ENCODE measurements at places on chromosomes 6 and 20.
A peak's percentile ranks its signal among the peaks of the same experiment; 100 is the strongest.

DNA sequence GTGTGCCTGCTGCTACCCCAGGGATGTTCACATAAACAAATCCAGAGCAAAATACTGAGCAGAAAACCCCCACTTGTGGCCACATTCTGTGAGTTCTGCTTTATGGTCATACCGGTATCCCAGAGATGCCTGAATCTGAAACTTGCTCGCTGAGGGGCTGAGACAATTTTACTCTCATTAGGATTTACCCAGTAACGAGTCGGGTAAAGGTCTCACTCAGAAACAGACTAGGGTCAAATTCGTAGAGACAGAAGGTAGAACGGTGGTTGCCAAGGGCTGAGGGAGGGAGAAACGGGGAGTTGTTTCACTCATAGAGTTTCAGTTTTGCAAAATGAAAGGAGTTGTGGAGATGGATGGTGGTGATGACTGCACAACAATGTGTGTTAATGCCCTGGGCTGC, 45.4 kb upstream of the NKX2-2 start:
- peaks cover 54% of the 10 kb centered on the region for H3K4me1 ChIP-seq
- no peaks in the 10 kb centered on the region for H3K36me3 ChIP-seq
- DNase-seq = peak; percentile 77
- H3K27ac ChIP-seq = peak overlapping the region; percentile 75
- peaks cover 4% of the 10 kb centered on the region for H3K27me3 ChIP-seq
- peak overlapping the region; percentile 50 for H3K4me3 ChIP-seq

DNA sequence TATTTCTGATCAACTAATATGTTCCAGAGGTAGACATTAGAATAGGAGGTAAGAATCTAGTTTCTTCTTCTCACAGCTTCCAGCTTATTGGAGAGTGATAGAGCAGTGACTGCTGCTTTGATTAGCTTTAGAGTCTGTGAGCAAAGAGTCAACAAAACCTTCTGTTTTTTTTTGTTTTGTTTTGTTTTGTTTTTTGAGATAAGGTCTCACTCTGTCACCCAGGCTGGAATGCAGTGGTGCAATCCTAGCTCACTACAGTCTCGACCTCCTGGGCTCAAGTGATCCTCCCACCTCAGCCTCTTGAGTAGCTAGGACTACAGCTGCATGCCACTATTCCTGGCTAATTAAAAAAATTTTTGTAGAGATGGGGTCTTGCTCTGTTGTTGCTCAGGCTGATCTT, 39.3 kb downstream of the TSBP1 start:
- no peak overlapping the region for H3K4me3 ChIP-seq
- H3K27me3 ChIP-seq = peaks cover 2% of the 10 kb centered on the region
- no peak for DNase-seq
- no peak overlapping the region for H3K27ac ChIP-seq
- H3K4me1 ChIP-seq = no peaks in the 10 kb centered on the region

- no peak overlapping the region for H3K4me3 ChIP-seq
- DNase-seq = no peak
- no peaks in the 10 kb centered on the region for H3K36me3 ChIP-seq
- no peaks in the 10 kb centered on the region for H3K4me1 ChIP-seq
- H3K27ac ChIP-seq = no peak overlapping the region
- H3K27me3 ChIP-seq = peaks cover 6% of the 10 kb centered on the region
These were observed 109.5 kb downstream of the LCA5 start for GRCh38 chr6:79427721-79428120.

DNA sequence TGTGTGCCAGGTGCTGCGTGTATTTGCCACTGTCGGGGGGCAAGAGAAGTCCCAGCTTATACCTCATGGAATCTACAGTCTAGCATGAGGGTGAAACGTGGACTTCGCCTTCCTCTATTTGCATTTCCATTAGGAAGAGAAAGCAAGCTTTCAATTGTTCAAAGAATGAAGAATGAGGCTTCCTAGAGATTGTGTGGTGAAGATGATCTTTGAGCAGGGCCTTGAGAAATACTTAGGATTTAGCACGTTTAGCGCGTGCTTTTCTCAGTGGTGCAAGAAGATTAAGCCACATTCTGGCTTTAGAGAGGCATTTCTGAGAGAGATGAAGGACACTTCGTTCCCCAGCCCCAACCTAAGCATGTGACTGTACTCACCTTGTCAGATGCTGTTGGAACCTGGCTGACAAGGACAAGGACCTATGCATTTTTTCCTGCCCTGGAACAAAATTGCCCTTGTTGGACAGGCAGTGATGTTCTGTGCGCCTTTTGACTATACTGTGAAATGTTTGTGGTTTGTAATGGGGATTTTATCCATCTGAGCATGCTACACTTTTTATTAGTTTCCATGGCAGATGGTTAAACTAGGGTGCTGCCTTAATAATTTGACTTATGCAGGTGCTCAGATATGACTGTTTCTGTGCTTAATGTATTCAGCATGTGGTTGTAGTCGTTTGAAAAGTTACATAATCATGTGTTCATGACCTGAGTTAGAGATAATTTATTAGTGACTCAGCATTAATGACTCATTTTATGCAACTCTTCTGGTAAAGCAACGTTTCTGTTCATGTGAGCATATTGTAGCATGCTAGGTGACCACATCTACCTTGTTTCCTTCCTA, 10.7 kb downstream of the TULP4 start:
- H3K4me1 ChIP-seq = peaks cover 49% of the 10 kb centered on the region
- H3K36me3 ChIP-seq = peaks cover 3% of the 10 kb centered on the region
- no peak for DNase-seq
- no peaks in the 10 kb centered on the region for H3K27me3 ChIP-seq

DNA sequence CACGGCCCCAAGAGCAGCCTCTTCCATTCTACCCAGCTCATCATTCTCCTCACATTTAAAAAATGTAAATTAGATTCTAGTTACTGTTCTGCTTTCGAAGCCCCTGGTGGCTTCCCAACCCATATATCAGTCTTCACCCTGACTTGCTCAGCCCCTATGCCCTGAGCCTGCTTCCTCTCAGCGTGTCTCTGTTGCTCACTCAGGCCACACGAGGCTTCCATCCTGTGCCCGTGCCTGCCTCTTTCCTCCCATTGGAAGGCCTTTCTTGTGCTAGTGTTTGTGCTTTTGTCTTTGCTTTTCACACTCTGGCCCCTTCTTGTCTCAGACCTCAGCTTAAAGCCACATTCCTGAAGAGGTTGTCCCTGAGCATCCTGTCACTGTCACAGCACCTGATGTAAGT, 78.1 kb downstream of the AFDN start:
- no peak overlapping the region for H3K27ac ChIP-seq
- H3K4me3 ChIP-seq = no peak overlapping the region
- no peaks in the 10 kb centered on the region for H3K4me1 ChIP-seq
- H3K27me3 ChIP-seq = no peaks in the 10 kb centered on the region
- H3K36me3 ChIP-seq = peaks cover 3% of the 10 kb centered on the region
- DNase-seq = no peak

GRCh38 chr6:108574457-108575141, 13.9 kb downstream of the FOXO3 start:
- no peak for DNase-seq
- peaks cover 46% of the 10 kb centered on the region for H3K4me1 ChIP-seq
- no peaks in the 10 kb centered on the region for H3K27me3 ChIP-seq
- no peak overlapping the region for H3K4me3 ChIP-seq
- peaks cover 9% of the 10 kb centered on the region for H3K36me3 ChIP-seq
- no peak overlapping the region for H3K27ac ChIP-seq

GRCh38 chr6:70325009-70325408, 22.1 kb upstream of the COL9A1 start:
- no peaks in the 10 kb centered on the region for H3K36me3 ChIP-seq
- no peak for DNase-seq

GRCh38 chr20:62805155-62805710, 598 bp downstream of the OGFR start:
- no peaks in the 10 kb centered on the region for H3K27me3 ChIP-seq
- peak; percentile 51 for DNase-seq
- H3K4me1 ChIP-seq = peaks cover 24% of the 10 kb centered on the region

- H3K27me3 ChIP-seq = no peaks in the 10 kb centered on the region
- peak overlapping the region; percentile 82 for H3K4me3 ChIP-seq
- H3K36me3 ChIP-seq = no peaks in the 10 kb centered on the region
- peak overlapping the region; percentile 98 for H3K27ac ChIP-seq
- no peak for DNase-seq
- H3K4me1 ChIP-seq = peaks cover 34% of the 10 kb centered on the region
These were observed 50.0 kb upstream of the EZR start for GRCh38 chr6:158868890-158869825.

DNA sequence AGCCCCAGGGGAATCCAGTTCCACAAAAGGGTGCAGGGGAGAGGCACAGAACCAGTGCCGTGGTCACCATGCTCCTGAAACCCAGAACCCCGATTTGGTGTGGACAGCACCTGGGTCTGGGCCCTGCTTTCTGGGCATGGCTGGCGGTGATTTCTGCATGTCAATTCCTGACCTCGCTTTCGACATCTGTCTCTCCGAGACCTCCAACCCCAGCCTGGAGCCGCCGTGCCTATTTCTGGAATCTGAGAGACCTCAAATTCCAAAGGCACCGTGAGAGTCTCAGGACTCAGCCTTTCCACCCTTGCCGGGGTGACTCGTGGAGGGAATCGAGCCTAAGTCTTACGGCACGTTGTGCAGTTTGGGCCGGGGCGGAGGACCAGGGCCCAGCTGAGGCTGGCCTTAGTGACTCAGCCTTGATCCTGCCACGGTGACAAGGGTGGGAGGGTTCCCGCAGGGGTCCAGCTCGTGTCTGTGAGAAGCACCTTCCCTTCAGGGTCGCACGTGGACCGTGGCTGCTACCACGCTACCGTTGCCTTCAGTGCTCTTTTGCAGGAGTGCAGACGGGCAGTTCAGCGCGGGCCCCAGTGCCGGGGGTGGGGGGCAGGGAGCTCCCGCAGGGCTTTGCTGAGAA, 133.7 kb downstream of the PXDC1 start:
- no peak overlapping the region for H3K4me3 ChIP-seq
- peaks cover 16% of the 10 kb centered on the region for H3K27me3 ChIP-seq
- H3K36me3 ChIP-seq = no peaks in the 10 kb centered on the region
- DNase-seq = no peak
- no peaks in the 10 kb centered on the region for H3K4me1 ChIP-seq

Data from activated CD4-positive, alpha-beta memory T cell treated with anti-CD3 and anti-CD28 coated beads for 36 hours (primary cell).